ENCODE measurements at places on chromosomes 6 and 20.

GRCh38 chr6:142413111-142413510 is 111.3 kb downstream of the ADGRG6 start:
- no peak for DNase-seq

GRCh38 chr6:93825950-93826349 is 406.6 kb upstream of the EPHA7 start:
- DNase-seq, result no peak

- DNase-seq, result no peak
Measured at GRCh38 chr6:7441048-7441775, 51.6 kb downstream of the RIOK1 start.

DNA sequence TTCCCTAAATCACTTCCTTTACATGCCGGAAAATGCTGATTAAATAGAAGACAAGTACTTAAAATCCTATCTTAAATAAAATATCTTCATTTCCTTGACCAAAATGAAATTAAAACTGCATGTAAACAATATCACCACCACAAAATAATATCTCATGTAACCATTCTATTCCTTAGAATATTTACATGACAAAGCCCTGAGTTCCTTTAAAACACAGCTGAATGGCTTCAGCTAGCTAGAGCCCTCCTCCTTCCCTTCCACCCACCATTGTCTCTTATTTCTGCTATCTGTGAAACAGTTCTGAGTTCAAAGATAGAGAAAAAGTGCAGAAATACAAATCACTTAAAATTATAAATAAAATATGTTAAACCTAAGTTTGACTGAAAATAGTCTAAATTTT is 103.1 kb downstream of the HIVEP2 start:
- DNase-seq, result no peak

GRCh38 chr6:151616600-151616999 is 122.8 kb downstream of the CCDC170 start:
- no peak for DNase-seq

DNA sequence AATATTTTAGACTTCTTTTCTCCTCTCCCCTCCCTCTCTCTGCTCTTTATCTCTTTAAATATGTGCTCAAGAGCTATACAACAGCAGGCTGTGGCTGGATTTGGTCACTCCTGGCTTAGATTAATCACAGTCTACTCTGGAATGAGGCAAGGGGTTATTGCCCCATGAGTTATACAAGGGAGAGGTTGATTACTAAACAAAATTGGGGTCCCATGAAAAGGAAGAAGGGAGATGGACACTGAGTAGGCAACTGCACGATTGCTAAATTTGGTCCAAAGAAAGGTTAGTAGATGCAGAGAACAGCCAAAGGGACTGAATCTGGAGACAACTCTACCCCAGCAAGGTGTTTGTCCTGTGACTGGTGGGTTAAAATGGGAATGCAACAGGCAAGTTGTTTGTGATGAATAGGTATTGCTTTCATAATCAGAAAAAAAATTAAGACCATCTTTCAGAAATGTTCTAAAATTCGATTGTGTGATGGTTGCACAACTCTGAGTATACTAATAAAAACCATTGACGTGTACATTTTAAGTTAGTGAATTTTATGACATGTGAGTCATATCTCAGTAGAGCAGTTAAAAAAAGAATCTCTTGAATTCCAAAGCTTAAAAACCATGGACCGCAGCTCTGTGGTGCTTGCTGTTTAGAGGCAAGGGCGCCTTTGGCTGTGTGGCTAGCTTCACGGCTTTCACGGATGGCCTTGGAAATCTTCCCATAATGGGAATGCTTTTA is 57.1 kb downstream of the KIZ start:
- DNase-seq, result no peak
